AG20443 (cell line): ENCODE measurements at places on chromosomes 12 and 14.

DNA sequence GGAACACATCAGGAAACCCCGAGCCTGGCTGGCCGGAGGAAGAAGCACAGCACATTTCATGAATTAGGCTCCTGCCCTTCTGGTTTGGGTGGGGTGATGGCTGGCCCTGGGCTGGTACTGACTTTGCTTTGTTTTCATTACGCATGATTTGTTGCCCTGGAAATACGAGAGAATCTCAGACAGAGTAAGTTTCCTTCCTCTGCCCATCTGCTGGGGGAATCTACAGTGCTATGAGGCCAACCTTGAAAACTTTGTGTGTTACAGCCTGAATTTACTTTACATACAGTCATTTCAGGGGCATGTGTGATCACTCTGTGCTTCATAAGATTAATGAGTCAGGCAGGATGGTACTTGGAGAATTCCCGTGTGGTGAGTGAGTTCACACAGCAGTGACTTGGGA, 20.5 kb upstream of the SLC5A8 start:
- DNase-seq, result peak; percentile 45

DNA sequence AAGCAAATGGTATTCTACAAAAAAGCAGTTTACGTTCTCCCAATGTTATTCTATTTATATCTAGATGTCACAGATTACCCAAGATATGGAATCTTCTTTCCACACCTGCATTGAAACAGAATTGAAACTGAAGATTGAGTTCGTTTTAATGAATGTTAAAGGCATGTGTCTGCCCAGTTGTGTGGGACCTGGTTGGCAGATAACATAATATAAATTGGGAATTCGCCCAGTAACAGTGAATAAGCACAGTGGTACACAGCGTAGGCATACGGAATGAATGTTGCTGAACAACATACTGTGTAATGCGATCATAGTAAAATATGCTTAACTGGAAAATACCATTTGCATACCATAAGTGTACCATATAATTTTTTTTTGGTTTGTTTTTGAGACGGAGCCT, 4.3 kb downstream of the KHNYN start:
- no peak for DNase-seq

GRCh38 chr12:53737093-53737808, 10.0 kb upstream of the CALCOCO1 start:
- DNase-seq, result no peak

DNA sequence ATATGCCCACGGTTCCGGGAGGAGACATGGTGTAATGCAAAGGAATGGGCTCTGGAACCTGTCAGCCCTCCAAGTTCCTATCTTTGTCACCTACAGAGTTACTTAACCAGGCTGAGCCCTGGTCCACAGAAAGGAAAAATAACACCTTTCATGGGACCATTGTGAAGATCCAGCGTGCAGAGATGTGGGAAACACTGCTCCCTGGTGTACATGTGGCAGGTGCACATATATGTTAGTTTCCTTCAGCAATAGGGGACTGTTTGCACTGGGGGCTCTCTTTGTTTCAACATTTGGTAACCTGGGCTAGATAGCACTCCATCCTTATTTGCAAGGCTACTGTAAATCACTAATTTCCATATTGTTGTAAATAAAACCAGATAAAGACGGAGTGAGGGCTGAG, 72.3 kb downstream of the ANO2 start:
- DNase-seq, result peak; percentile 62

GRCh38 chr12:13079440-13079906, 24.0 kb downstream of the GSG1 start:
- DNase-seq, result no peak

GRCh38 chr12:95205016-95205624, 12.1 kb downstream of the FGD6 start:
- DNase-seq, result no peak
